Right renal cortex interstitium (tissue), 3 donors: ENCODE measurements at places on chromosomes 1 and 21. TPM values are rescaled to one million over a fixed set of nuclear protein-coding genes. Genes with fewer than 3 reads are reported as not detected.

The CYP4A22 gene
- polyA plus RNA-seq = 7.5 TPM

The AADACL4 gene
- 1.7 TPM for polyA plus RNA-seq

The KIF14 gene
- polyA plus RNA-seq = 7.8 TPM

The GNG5 gene
- 172 TPM for polyA plus RNA-seq

The ROR1 gene
- polyA plus RNA-seq = 35.7 TPM

The FAM177B gene
- polyA plus RNA-seq = not detected

The PADI2 gene
- 2.6 TPM for polyA plus RNA-seq

The LCE1F gene
- polyA plus RNA-seq = not detected

The HCRTR1 gene
- polyA plus RNA-seq = 0.18 TPM

The CYB561D1 gene
- 9.8 TPM for polyA plus RNA-seq

The AK5 gene
- polyA plus RNA-seq = 6.2 TPM

The PTPN14 gene
- polyA plus RNA-seq = 37.6 TPM

The SYT14 gene
- 0.25 TPM for polyA plus RNA-seq

The RNU1-4 gene
- not detected for polyA plus RNA-seq

The CD52 gene
- 5.3 TPM for polyA plus RNA-seq

The RNF19B gene
- polyA plus RNA-seq = 18.8 TPM

The MFSD2A gene
- 2.2 TPM for polyA plus RNA-seq

The STUM gene
- polyA plus RNA-seq = 1.2 TPM

The KCND3 gene
- polyA plus RNA-seq = 1.2 TPM

The ITGB2 gene
- 7.4 TPM for polyA plus RNA-seq

The TRABD2B gene
- polyA plus RNA-seq = 17.2 TPM

The ADAMTS4 gene
- polyA plus RNA-seq = 0.83 TPM

The TMEM200B gene
- 12.6 TPM for polyA plus RNA-seq

The FAM72D gene
- 2.6 TPM for polyA plus RNA-seq

The S100A14 gene
- 21.1 TPM for polyA plus RNA-seq

The CHODL gene
- 37.1 TPM for polyA plus RNA-seq

The KDF1 gene
- 10.4 TPM for polyA plus RNA-seq

The RHBDL2 gene
- polyA plus RNA-seq = 1.1 TPM

The C1orf74 gene
- polyA plus RNA-seq = 4.3 TPM

The FCRL5 gene
- polyA plus RNA-seq = 0.04 TPM

The TTC13 gene
- 17.8 TPM for polyA plus RNA-seq

The EYA3 gene
- 55.8 TPM for polyA plus RNA-seq

The ZC3H12A gene
- 2.1 TPM for polyA plus RNA-seq

The TIE1 gene
- polyA plus RNA-seq = 42.6 TPM

The CATSPERE gene
- polyA plus RNA-seq = 2.8 TPM

The PKLR gene
- 5.4 TPM for polyA plus RNA-seq

The OR2M3 gene
- 0.03 TPM for polyA plus RNA-seq

The SLC5A9 gene
- polyA plus RNA-seq = 15.4 TPM

The TLR5 gene
- 5.3 TPM for polyA plus RNA-seq

The PDE9A gene
- 36.1 TPM for polyA plus RNA-seq

The FGR gene
- polyA plus RNA-seq = 1.8 TPM

The GNL2 gene
- 85.8 TPM for polyA plus RNA-seq

The MARK1 gene
- 8.3 TPM for polyA plus RNA-seq

The PGBD5 gene
- 6.0 TPM for polyA plus RNA-seq
